Caki2 (cell line): ENCODE measurements at places on chromosomes 4 and X. TPM values are rescaled to one million over a fixed set of nuclear protein-coding genes. Genes with fewer than 3 reads are reported as not detected.

Gene CXCL11
- total RNA-seq, result not detected in 2 replicates

Gene MAOA
- total RNA-seq, result 0.20 TPM in 1 of 2 replicates, not detected in the other

Gene RAB41
- total RNA-seq, result not detected in 2 replicates

Gene CXCL6
- not detected in 2 replicates for total RNA-seq

Gene IL9R
- total RNA-seq, result not detected in 2 replicates

Gene SCD5
- total RNA-seq, result 4.4 and 7.2 TPM in 2 replicates
